ENCODE measurements at places on chromosomes 16 and 17. TPM values are rescaled to one million over a fixed set of nuclear protein-coding genes. Genes with fewer than 3 reads are reported as not detected.

Gene MSLN
- total RNA-seq: 0.31 TPM

Gene CA4
- 1.7 TPM for total RNA-seq

DNA sequence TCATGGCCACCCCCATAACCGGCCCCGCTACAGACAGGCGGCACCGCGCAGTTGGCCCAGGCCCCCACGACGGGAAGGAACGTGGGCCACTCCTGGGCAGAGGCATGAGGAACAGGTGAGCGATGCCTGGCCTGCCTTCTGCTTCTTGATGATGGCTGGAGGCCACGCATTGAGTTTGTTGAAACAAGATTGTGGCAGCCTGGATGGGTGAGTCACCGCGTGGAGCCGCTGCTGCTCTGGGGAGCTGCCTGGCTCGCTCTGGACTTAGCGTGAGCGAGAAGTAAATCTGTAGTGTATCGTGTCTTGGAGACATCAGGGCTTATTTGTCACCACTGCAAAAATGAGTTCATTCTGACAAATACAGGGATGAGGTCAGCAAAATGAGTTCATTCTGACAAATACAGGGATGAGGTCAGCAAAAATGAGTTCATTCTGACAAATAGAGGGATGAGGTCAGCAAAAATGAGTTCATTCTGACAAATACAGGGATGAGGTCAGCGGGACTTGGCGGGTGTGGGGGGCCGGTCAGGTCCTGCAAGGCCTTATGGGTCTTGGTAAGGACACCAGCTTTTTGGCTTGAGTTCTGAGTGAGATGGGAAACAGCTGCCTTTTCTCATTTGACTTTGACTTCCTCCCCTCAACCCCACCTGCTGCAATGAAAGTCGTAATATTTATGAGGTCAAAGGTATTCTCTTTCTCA is 93.0 kb downstream of the SEC14L1 start:
- H3K4me3 ChIP-seq: no peak overlapping the region
- no peaks in the 10 kb centered on the region for H3K27me3 ChIP-seq
- DNase-seq: no peak
- H3K27ac ChIP-seq: no peak overlapping the region
- H3K4me1 ChIP-seq: no peaks in the 10 kb centered on the region
- H3K36me3 ChIP-seq: no peaks in the 10 kb centered on the region

DNA sequence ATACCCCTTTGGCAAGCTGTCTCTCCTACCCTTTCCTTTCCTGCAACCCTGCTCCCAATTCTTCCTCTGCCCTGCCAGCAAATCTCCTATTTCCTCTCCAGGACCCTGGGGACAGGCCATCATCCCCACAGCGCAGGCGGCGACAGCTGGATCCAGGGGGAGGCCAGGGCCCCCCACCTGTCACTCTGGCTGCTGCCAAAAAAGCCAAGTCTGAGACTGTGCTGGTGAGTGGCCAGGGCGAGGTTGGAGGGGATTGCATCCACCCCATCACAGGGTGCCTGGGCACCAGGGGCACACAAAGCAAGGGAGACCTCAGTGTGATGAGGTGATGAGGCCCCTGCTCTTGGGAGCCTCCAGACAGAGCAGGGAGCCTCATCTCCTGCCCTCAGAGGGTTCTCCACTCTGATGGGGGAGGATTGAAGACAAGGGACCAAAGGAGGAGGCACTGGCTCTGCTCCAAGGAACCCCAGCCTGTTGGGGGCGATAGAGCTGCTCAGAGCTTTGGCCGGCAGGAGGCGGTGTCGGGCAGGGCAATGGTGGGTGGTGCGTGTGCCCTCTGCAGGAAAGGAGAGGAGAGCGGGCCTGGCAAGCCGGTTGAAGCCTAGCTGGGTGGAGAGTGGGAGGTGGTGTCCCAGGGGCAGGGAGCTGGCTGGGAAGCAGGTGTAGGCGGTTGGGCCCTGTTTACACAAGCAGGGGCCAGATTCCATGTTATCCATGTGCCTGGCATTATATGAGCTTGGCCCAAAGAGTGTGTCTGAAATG is 15.6 kb upstream of the PDK2 start:
- DNase-seq: peak; percentile 86
- no peak overlapping the region for H3K27ac ChIP-seq
- H3K27me3 ChIP-seq: no peaks in the 10 kb centered on the region
- no peaks in the 10 kb centered on the region for H3K4me1 ChIP-seq

DNA sequence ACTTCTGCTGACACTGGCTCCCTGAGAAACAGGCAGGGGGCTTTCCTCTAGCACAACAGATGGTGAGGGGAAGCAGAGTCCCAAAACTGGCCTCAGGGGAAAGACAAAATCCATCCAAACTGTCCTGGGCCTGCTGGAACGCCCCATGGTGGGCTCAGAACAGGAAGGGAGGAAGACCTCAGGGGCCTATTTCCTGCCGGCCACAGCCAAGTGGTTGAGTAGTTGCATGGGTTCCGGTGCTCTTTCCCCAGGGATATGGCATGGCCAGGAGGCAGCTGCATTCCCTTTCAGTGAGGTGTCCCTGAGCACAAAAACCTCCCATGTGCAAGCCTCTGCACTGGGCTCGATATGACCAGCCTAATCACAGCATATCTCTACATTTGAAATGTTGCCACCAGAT is 303.0 kb upstream of the IRX5 start:
- no peaks in the 10 kb centered on the region for H3K4me1 ChIP-seq
- no peak for DNase-seq
- H3K27me3 ChIP-seq: no peaks in the 10 kb centered on the region
- H3K36me3 ChIP-seq: no peaks in the 10 kb centered on the region
- H3K4me3 ChIP-seq: no peak overlapping the region

- no peak overlapping the region for H3K27ac ChIP-seq
- no peaks in the 10 kb centered on the region for H3K27me3 ChIP-seq
- no peak for DNase-seq
- H3K36me3 ChIP-seq: peaks cover 5% of the 10 kb centered on the region
Measured at GRCh38 chr17:9195411-9195810, 174.1 kb downstream of the NTN1 start.

DNA sequence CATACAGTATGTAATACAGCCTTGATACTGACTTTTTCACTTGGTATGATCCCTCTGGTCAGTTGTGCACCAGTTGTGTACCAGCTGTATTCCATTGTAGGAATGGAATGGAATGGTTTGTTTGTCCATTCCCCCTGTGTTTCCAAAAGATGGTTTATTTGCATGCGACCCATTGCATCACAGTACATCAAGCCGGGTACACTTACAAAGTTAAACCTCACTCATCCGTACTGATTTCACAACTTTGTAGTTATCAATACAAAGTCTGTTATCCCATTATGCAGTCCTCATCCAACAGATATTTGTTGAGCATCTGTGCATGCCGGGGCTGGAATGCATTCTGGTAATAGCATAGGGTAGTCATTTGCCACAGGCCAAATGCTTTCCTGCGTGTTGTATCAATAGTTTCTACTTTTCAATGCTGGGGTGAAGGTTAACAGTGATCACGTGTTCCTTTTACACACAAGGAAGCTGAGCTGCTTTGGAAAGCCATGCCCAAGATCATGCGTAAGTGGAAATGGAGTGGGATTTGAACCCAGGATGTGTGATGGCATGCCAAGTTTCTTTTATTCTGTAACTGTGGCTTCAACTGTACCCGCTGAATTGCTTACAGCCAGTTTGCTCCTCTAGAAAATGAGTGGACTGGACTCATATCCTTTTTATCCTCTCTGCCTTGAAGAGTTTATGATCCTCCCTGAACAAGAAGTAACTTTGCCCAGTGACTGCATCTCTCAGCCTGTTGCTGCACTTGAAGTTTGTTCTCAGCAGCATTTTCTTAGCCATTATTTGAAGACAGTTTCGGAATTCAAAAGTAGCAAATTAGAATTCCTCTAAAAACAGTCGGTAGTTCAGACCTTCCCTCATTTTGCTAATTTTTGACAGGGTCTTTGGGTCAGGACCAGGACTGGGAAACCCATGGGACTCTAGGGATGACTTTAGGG is 228.5 kb downstream of the CCDC182 start:
- no peak overlapping the region for H3K27ac ChIP-seq
- no peak overlapping the region for H3K4me3 ChIP-seq
- no peak for DNase-seq
- H3K27me3 ChIP-seq: no peaks in the 10 kb centered on the region
- no peaks in the 10 kb centered on the region for H3K4me1 ChIP-seq

DNA sequence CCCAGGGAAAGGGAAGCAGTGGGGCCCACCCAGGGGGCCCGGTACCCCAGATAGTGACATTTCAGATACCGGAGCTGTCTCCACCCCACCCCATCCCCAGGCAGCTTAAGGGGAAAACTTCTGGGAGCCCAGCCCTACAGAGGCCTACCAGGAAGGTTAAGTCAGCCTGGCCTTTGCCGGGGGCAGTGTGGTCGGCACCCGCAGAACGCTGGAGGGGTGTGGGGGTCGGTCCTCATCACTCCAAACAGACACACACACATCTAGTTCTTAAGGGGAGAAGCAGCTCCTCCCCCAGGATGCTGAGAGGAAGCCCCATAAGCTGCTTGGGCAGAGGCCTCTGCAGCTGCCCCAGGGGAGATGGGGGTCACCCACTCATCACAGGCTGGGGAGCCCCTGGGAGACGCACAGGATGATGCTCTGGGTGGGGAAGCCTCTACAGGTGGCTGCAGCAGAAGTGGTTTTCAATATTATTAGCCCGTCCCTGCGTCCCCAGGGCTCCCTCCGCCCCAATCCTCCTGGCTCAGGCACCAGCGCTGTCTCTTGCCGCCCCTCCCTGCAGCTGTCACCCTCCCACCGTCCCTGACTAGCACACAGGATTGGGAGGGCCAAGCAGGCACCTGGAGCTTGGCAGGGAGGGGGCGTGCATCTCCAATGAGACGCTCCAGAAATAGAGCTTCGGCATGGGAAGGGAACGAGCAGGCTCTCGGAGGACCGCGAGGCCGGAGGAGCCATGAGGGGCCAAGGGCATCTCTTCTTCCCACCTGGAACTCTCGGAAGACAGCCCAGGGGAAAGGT is 1.4 kb upstream of the ABR start:
- H3K4me1 ChIP-seq: no peaks in the 10 kb centered on the region
- no peaks in the 10 kb centered on the region for H3K36me3 ChIP-seq
- peak; percentile 91 for DNase-seq
- peak overlapping the region; percentile 65 for H3K4me3 ChIP-seq
- H3K27ac ChIP-seq: no peak overlapping the region

DNA sequence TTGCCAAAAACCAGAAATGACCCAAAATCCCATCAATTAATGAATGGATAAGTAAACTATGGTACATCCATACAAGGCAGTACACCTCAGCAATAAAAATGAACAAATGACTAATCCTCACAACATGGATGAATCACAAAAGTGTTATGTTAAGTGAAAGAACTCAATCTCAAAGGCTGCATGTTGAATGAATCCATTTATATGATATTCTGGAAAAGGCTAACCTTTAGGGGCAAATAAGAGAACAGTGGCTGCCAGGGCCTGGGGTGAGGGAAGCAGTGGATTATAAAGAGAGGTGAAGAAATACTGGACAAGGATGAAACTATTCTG is 46.1 kb upstream of the MSI2 start:
- no peak overlapping the region for H3K27ac ChIP-seq
- peaks cover 13% of the 10 kb centered on the region for H3K36me3 ChIP-seq
- no peaks in the 10 kb centered on the region for H3K4me1 ChIP-seq
- H3K4me3 ChIP-seq: no peak overlapping the region
- H3K27me3 ChIP-seq: no peaks in the 10 kb centered on the region

- no peak overlapping the region for H3K4me3 ChIP-seq
- no peak for DNase-seq
Measured at GRCh38 chr17:74543406-74543805, 2.5 kb downstream of the CD300C start.

DNA sequence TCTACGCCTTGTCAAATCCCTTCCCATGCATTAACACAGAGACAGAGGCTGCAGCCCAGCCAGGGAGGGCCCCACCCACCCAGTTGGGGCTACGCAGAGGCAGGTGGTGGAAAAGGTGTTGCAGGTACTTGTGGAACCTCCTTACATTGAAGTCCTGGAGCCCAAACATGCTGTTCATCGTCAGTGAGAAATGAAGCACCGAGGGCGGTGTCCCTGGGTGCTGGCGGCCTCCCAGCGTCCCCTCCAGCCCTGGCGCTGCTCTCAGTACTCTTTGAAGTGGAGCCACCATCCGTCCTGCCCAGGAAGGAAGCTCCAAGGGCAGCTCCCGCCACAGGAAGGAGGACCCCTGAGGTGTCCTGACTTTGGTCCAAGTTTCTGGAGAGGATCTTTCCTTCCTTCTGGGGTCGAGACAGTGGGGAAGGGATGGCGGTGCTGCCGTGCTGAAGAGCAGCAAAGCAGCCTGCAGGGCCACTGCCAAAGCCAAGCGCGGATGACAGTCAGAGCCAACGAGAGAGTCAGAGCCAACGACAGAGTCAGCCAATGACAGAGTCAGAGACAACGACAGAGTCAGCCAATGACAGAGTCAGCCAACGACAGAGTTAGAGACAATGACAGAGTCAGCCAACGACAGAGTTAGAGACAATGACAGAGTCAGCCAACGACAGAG is 23.4 kb downstream of the LMF1 start:
- no peak overlapping the region for H3K27ac ChIP-seq
- DNase-seq: no peak

GRCh38 chr17:80640366-80641084 is 95.9 kb downstream of the RPTOR start:
- no peaks in the 10 kb centered on the region for H3K27me3 ChIP-seq
- no peaks in the 10 kb centered on the region for H3K4me1 ChIP-seq
- no peak overlapping the region for H3K4me3 ChIP-seq

GRCh38 chr17:75009139-75009724 is 3.2 kb upstream of the MRPL58 start:
- H3K4me3 ChIP-seq: no peak overlapping the region
- no peak for DNase-seq
- H3K27ac ChIP-seq: no peak overlapping the region
- no peaks in the 10 kb centered on the region for H3K4me1 ChIP-seq
- H3K27me3 ChIP-seq: no peaks in the 10 kb centered on the region

- H3K4me3 ChIP-seq: no peak overlapping the region
- H3K4me1 ChIP-seq: no peaks in the 10 kb centered on the region
Measured at GRCh38 chr17:13792314-13792713, 190.6 kb upstream of the HS3ST3A1 start.

GRCh38 chr17:72379516-72379915 is 258.7 kb downstream of the SOX9 start:
- peaks cover 10% of the 10 kb centered on the region for H3K4me1 ChIP-seq
- no peaks in the 10 kb centered on the region for H3K27me3 ChIP-seq
- DNase-seq: no peak

DNA sequence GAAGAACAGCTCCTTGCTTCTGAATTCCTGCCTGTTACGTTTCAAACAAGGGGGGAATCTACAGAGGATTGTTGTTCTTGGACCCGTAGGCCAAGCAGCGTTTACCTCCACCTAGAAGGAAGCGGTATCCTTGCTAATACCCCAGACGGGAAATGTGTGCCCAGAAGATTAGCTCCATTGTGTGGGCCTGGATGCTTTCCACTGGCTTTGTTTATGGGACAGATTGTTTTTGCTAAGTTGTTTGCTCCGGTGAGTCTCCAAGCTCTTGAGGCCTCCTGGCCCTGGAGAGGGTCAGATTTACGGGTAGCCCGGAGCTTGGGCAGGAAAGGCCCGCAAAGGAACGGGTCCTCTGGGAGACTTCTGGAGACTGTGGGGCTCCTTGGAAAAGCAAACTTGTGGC is 28.4 kb upstream of the MRTFB start:
- no peaks in the 10 kb centered on the region for H3K27me3 ChIP-seq
- H3K27ac ChIP-seq: no peak overlapping the region
- no peaks in the 10 kb centered on the region for H3K36me3 ChIP-seq
- no peak for DNase-seq
- no peaks in the 10 kb centered on the region for H3K4me1 ChIP-seq

- peaks cover 8% of the 10 kb centered on the region for H3K4me1 ChIP-seq
- H3K27ac ChIP-seq: no peak overlapping the region
- peaks cover 8% of the 10 kb centered on the region for H3K36me3 ChIP-seq
- DNase-seq: no peak
- H3K27me3 ChIP-seq: no peaks in the 10 kb centered on the region
Measured at GRCh38 chr17:27485125-27485524, 28.9 kb downstream of the KSR1 start.

Measured in H9 (cell line).